Common myeloid progenitor, CD34-positive (primary cell): ENCODE measurements at places on chromosomes 5 and 9.

GRCh38 chr9:98992107-98992884, 48.6 kb downstream of the COL15A1 start:
- DNase-seq: no peak

GRCh38 chr5:62328772-62329491, 22.9 kb downstream of the KIF2A start:
- DNase-seq: no peak

DNA sequence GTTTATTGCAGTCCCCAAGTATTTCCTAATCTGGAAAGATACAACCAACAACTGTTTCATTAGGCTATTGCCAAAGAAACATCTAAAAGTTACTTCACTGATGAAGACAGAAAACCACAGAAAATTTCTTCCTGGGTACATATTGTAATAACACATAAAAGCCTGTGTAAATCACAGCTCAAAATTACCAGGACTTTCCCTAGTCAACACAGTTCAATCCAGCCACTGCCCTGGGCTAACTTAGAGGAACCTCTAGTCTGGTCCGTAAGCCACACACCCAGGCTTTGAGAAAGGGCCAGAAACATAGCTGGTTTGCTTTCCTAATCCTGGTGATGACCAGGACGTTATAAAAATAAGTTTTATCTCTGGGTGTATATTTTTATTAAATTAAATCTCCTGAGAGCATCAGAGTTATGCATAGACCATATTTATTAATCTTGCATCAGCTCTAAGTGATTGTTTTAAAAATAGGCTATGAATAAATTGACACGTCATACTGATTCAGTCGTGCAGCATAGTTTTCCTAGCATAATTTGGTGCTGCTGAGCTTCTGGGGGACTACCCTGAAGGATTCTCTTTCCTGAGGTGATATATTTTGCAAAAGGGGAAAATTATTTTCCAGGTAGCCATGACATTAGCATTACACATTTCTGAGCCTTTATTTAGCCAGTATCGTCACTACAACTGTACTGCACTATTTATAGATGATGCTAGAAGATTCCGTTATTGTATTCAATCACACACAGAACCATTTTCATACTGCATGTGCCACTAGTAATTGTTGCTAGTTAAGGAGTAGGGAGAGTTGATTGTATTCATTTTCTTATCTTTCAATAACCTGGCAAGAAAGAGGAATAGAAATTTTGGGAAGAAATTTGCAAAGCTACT, 12.6 kb upstream of the MUSK start:
- no peak for DNase-seq

GRCh38 chr5:4553978-4554377, 586.2 kb upstream of the ADAMTS16 start:
- DNase-seq: no peak

DNA sequence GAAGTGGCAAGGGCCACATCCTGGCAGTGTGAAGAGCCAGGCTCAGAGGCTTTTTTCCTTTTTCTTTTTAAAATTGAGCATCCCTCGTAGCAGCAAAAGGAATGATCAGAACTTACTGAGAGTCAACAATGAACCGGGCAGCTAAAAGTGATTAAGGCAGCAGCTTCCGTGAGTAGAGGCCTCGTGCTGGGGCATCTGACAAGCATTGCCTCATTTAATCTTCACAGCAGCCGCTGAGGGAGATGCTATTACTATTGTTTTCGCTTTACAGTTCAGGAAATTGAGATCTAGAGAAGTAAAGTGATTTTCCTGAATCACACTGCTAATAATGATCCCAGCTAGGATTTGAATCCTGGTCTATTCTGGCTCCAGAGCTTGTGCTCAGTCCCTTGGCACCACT, 30.7 kb upstream of the PTGS1 start:
- DNase-seq: no peak

- DNase-seq: no peak
These were observed 49.2 kb upstream of the STXBP1 start for GRCh38 chr9:127562841-127563401.

DNA sequence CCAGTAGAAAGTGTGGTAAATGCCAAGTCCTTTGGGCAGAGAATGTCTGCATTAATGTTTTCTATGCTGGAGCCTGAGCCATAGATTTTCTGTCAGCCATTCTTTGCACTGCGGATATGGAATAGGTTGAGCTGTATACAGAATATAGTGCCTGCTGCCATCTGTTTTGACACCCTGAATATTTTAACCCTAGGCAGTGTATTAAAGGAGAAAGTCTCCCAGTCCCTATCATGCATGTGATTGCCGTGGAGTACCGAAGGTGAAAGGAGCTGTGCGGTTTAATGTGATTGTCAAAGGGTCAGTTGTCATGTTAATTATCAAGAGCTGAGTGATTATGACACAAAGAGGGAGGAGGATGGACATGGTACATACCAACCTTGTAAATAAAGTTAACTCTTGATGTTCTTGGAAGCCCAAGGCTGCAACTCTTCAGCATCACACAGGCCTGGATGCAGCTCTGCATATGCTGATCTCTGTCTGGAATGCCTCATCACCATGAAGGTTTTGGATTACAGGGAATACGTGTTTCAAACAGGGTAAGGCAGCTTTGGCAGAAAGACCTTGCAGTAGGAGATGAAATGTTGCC, 247.1 kb upstream of the ELAVL2 start:
- DNase-seq: no peak

DNA sequence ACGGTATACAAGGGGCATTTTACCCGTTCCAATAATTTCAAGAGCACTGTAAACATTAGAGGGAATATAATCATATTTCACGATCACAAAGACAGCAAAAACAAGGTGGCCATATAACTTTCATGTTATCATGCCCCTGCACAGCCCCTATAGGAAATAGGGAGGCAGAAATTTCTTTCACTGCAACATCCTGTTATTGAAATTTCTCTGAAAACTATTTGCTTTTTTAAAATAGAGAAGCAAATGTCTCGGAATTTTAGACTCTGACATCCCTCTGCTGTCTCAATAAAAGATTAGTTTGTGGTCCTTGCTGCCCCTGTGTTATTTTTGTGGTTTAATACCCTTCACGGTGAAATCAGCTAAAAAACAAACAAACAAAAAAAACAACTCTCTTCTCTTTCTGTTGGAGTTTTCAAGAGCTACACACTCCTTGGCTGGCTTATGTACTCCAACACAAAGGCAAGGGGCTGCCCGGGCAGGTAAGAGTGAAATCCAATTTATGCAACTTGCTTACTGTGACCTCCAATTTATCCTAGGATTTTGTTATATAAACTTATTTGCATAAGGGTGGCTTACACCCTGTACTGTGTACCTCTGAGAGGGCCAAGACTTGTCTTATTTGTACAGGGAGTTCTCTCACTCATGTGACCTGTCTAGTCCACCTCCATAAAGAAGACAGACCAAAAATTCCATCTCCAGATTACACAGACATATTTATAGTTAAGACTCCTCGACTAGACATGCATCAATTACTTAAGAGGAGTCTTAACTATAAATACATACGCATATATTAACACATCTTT, 223.6 kb downstream of the MLLT3 start:
- DNase-seq: no peak

- DNase-seq: no peak
These were observed 80.8 kb upstream of the PPP2R2B start for GRCh38 chr5:146959360-146959759.

DNA sequence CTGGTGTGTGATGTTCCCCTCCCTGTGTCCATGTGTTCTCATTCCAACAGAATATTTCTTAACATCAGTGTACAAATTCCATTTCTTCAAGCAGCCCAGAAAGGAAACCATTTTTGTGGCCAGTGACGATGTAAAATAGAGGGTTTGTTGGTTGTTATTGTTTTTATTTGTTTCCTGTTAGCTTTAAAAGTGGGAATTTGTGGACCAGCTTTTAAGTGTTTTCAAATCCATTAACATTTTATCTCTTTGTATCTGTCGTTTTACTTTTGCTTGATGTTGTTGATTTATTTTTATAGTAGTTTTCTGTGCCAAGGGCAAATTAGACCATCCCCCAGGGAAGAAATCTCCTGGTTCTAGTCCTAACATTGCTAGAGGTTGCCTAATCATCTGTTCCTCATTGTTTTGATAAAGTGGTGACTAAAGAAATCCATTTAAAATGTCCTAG, 100.0 kb downstream of the GDNF start:
- no peak for DNase-seq

- no peak for DNase-seq
These were observed 16.8 kb downstream of the SCAMP1 start for GRCh38 chr5:78377056-78377717.

DNA sequence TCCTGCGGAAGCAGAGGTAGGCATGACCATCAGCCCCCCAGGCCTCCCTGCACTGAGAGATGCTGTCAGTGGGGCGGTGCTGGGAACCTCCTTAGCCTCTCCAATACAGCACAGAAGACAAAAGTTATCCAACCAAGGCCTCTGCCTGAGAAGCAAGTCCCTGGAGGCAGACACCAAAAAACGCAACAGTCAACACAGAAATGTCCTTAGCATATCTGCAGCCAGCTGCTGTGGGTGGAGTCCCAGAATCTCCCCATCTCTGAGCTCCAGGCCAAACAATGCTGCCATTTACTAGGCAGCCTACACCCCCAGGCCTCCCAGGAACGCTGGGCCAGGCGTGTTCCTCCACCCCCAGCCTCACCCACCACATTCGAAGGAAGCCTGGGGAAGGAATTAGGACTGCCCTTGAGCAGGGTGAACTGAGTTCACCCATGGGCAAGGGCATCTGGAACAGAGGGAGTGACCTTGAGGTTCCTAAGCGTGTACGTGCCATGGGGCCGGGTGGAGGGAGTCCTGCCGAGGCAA, 43.7 kb downstream of the STK10 start:
- peak; percentile 28 for DNase-seq

- no peak for DNase-seq
These were observed 53.5 kb downstream of the NEK6 start for GRCh38 chr9:124311283-124311682.

- no peak for DNase-seq
These were observed 11.2 kb downstream of the CDKN2A start for GRCh38 chr9:21982861-21983560.

DNA sequence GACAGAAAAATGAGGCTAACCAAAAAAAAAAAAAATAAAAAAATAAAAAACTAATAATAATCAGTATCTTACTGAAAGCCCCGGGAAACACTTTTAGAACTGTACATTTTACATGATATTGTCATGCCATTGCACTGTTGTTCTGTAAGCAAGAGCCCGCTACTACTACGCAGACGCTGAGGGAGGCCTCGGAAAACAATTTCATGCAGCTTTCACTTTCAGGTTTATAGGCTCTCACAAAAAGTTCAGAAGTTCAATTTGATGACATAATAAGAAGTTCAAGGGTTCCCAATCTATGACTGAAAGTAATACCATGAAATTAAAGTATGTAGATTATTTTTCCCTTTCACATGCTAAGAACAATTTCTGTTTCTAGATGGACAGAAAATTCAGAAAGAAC, 318.3 kb upstream of the ITGA1 start:
- DNase-seq: peak; percentile 24

- DNase-seq: peak; percentile 14
These were observed 316.5 kb downstream of the DIRAS2 start for GRCh38 chr9:90325913-90326653.

DNA sequence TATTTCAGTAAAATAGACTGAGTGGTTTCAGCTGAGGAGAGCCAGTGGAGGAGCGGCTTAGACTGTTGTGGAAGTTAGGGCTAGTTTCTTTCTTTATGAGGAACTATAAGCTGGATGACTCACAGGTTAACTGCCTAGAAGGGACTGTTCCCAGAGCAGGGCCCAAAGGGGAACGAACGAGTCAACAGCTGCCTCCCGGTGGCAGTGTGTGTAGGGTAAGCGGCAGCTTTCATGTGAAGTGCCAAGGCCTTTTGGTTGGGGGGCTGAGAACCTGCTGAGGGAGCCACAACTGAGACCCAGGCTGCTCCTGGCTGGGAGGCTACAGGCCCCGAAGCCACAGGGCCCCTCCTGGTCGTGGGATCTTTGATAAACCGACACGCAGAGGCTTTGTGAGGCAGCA, 7.0 kb downstream of the SQSTM1 start:
- DNase-seq: peak; percentile 92

DNA sequence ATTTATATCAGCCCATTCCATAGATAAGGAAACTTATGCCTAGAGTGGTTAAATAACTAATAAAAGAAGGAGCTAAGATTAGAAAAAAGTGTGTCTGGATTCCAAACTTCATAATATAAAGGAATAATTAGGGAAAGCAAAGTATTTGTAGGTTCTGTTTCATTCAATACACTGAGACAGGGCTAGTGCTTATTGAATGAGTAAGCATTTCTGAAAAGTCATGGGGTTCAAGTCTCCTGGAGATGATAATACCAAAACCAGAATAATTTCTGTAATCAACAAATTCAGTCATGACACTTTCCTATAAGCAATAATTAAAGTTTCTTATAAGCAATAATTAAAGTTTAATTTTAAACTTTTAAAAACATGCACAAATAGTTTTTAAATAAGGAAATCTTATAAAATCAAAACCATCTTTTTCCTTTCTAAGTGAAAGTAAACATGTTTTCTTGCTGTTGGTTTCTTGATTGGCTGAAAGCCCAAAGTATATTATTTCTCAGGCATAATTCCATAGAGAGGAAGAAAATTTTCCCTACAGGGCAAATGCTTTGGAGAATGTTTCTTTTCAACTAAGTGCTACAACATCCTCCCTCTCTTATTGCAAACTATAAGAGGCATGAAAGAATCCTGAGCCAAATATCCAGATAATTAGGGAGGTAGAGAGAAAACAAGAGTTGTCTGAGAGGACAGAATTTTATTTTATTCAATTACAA, 510.2 kb downstream of the PRELID2 start:
- no peak for DNase-seq

- DNase-seq: no peak
These were observed 52.2 kb downstream of the MLLT3 start for GRCh38 chr9:20570087-20570486.

DNA sequence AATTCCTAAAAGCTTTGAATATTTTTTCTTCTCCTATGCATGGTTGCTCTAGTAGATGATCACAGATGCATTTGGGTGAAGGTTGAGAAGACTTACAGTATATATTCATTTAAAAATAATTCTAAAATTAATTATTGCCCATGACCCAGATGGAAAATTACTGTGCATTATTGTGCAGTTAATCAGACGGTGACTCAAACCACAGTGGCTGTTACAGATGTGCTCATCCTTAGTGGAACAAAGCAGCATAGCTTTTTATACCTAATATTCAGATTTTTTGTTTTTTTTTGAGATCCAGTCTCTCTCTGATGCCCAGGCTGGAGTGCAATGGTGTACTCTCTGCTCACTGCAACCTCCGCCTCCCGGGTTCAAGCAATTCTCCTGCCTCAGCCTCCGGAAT, 10.7 kb downstream of the OR2V1 start:
- DNase-seq: no peak

- DNase-seq: no peak
These were observed 444 bp upstream of the CPLX2 start for GRCh38 chr5:175870820-175871447.

GRCh38 chr9:96425500-96426169, 7.5 kb upstream of the ZNF367 start:
- peak; percentile 32 for DNase-seq

- DNase-seq: no peak
These were observed 163.6 kb downstream of the SPATA31D1 start for GRCh38 chr9:82152181-82152580.
